Stomach (tissue), 19 donors: ENCODE measurements at places on chromosomes 11 and 22.

GRCh38 chr22:49230194-49230577 lies 597.5 kb downstream of the BRD1 start:
- DNase-seq, result peak; percentile 31

DNA sequence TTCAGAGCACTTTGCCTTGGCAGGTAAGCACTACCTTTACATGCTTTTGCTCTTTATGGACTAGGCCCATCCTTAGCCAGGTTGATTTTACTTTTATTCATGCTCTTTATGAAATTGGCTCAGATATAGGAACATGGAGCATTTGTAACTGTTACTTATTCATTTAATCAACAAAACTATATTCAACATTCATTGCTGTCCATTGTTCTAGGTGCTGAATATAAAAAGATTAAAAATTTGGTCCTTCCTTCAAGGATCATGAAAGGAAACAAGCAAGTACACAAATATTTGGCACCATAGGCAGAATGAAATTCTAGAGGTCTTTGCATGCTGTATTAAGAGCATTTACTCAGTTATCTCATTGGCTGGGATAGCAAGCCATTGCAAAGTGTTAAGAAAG lies 161.9 kb upstream of the TTC12 start:
- no peak for DNase-seq

- peak; percentile 35 for DNase-seq
These were observed 24.4 kb downstream of the RTN4R start for GRCh38 chr22:20243537-20244249.

DNA sequence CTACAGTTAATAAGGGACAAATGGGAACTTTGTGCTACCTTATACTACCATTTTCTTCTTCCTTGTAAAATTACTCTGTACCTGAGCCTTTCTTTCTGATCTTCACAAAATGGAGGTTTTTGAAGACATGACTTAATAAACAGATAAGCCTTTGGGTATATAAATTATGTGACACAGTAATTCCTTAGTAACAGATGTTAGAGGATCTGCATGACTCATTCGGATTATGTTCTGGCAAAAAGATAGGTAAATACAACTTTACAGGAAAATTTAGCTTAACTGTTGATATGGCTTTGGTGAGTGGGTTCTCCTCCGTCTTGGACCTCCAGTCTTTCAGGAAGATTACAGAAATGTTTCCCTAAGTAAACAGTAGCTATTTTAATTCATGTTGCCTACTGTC lies 61.8 kb downstream of the BID start:
- no peak for DNase-seq

GRCh38 chr22:48640890-48641841 lies 1186.5 kb downstream of the BRD1 start:
- no peak for DNase-seq
